ENCODE measurements at places on chromosomes 11 and 22. TPM values are rescaled to one million over a fixed set of nuclear protein-coding genes. Genes with fewer than 3 reads are reported as not detected.

The DUSP8 gene
- total RNA-seq, result 2.4 TPM

The CAPN1 gene
- total RNA-seq, result 116 TPM

DNA sequence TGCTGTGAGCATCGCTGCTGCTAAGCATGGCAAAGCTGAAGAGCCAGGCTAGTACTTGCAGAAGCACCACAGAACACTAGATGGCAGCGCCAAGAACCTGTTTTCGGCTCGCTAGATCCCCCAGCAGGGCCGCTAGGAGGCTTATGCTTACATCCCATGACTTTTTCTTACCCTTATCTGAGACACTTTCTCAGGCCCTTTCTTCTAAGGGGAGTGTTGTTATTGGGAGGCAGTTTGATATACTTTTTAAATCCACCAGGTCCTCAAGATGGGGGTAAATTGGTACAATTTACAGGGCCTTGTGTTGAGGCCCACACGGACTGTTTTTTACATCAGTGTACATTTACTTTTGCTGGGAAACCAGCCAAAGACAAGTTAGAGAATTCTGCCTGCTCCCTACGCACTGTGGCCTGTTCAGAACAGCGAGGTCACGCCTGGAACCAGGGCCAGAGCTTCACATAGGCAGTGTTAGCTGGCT, 4.0 kb downstream of the TRIM6 start:
- DNase-seq, result peak; percentile 72
- H3K36me3 ChIP-seq, result no peaks in the 10 kb centered on the region
- peaks cover 8% of the 10 kb centered on the region for H3K4me1 ChIP-seq
- H3K4me3 ChIP-seq, result no peak overlapping the region
- H3K27ac ChIP-seq, result no peak overlapping the region

DNA sequence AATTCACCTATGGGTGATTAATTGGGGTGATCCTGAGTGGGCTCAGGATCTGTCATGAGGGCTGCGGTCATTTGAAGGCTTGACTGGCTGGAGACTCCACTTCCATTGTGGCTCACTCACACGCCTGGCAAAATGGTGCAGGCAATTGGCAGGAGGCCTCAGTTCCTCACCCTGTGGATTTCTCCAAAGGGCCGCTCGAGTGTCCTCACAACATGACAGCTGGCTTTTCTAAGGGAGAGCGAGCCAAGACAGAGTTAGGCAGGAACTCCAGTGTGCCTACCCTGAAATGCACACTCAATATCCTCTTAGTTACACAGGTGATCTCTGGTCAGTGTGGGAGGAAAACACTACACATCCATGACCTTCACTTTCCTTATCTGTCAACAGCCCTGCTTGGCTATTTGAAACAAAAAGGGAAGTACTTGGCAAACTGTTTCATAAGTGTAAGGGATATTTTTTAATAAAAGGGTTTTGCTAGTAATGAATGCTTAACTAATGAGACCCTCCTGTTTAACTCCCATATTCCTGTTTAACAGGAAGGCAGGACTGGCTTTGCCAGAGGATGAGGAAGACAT, 25.7 kb downstream of the OSBP2 start:
- H3K27me3 ChIP-seq, result no peaks in the 10 kb centered on the region
- no peak for DNase-seq
- H3K27ac ChIP-seq, result no peak overlapping the region
- no peaks in the 10 kb centered on the region for H3K36me3 ChIP-seq
- H3K4me3 ChIP-seq, result no peak overlapping the region
- H3K4me1 ChIP-seq, result peaks cover 8% of the 10 kb centered on the region

GRCh38 chr11:95767498-95767897, 22.1 kb downstream of the FAM76B start:
- no peak overlapping the region for H3K4me3 ChIP-seq
- H3K4me1 ChIP-seq, result no peaks in the 10 kb centered on the region
- no peaks in the 10 kb centered on the region for H3K27me3 ChIP-seq
- no peak overlapping the region for H3K27ac ChIP-seq

Data from activated CD4-positive, alpha-beta memory T cell treated with anti-CD3 and anti-CD28 coated beads for 36 hours (primary cell).